ENCODE measurements at places on chromosomes 12 and 14. TPM values are rescaled to one million over a fixed set of nuclear protein-coding genes. Genes with fewer than 3 reads are reported as not detected.

DNA sequence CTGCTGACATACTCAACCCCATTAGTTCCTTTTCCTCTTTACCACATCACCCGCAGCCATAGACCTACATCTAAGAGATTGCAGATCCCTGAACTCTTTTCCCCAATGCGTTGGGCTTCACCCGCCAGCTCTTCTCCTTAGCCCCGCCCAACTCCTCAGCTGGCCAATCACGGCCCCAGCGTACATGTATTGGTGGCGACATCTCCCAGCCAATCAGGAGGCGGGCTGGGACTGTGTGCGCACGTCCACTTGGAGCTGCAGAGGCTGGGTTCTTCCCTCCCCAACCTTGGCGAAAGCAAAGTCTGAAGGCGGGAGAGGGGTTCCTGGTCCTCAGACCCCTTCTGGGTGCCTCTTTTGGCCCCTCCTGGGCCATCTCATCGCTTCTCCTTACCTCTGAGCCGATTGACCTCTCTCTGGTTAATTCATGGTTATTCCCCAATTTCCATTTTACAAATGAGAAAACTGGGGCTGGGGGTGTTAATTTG, 11.0 kb downstream of the PDE1B start:
- DNase-seq, result no peak

The PYGL gene
- 36.4 TPM for polyA plus RNA-seq

DNA sequence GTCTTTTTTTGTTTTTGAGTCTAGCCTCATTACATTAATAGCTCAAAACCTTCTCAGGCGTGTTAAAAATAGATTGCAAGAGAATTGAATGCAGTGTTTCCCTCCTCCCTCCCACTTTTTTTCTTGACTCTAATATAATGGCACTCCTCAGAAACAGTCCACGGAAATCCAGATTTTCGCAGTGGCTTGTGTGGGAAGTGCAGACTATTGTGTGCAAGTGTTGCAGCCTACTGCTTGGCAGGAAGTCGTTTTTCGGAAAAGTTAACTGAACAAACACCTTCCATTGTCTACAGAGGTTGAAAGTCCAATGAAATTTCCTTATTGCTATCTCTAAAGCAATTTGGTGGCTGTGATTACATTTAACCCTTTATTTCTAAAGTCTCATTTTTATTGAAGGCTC, 147.9 kb upstream of the E2F7 start:
- no peak for DNase-seq

- no peak for DNase-seq
Measured at GRCh38 chr12:78376257-78376656, 488.3 kb upstream of the SYT1 start.

- no peak for DNase-seq
Measured at GRCh38 chr14:30221546-30221945, 293.9 kb upstream of the PRKD1 start.

The CDKN3 gene
- 28.7 TPM for polyA plus RNA-seq

- no peak for DNase-seq
Measured at GRCh38 chr14:63210812-63211211, 6.6 kb downstream of the RHOJ start.

The FAM222A gene
- 0.12 TPM for polyA plus RNA-seq

The TSPAN31 gene
- polyA plus RNA-seq, result 25.7 TPM

DNA sequence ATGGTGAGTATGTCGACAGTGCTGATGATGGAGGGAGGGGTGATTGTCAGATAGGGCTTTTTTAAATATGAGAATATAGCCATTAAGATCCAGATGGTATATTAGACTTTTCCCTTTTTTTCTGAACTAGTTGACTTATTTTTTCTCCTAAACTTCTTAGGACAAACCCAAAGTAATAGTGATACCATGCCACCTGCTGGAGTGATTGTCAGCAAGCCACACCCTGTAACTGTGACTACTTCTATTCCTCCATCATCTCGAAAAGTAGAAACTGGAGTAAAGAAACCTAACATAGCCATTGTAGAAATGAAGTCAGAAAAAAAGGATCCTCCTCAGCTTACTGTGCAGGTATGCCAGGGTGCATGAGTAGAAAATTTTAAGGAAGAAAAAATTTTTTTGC, 40.1 kb downstream of the KIAA0586 start:
- DNase-seq, result no peak

DNA sequence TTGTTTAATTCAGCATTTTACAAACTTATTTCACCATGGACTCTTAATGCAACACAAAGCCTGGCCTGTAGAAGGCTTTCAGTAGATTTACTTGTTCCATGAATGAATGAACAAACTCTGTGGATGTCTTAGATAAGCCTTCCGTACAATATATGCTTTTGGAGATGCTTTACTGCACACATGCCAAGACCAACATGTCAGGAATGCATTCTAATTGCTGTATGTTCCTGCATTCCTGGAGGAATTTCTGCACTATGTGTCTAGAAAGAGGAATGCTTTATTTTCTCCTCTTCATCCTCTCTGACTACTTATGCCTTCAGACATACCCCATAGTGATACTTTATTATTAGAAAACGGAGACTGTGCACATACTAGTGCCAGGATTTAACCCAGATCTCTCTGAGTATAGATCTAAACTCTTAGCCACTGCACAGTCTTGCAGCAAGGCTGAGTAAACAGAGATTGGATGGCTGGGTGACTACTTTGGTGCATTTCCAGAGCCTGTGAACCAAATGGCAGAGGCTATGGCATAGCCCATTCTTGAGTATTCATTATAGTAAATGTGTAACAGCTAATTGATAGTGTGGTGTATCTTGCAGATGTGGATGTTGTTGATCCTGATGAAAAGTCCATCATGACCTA, 108.2 kb downstream of the SYNE2 start:
- no peak for DNase-seq

The OVCH1 gene
- polyA plus RNA-seq, result 0.06 TPM
